ENCODE measurements at places on chromosomes 5 and 9. TPM values are rescaled to one million over a fixed set of nuclear protein-coding genes. Genes with fewer than 3 reads are reported as not detected.

Gene GABBR2
- not detected for total RNA-seq

DNA sequence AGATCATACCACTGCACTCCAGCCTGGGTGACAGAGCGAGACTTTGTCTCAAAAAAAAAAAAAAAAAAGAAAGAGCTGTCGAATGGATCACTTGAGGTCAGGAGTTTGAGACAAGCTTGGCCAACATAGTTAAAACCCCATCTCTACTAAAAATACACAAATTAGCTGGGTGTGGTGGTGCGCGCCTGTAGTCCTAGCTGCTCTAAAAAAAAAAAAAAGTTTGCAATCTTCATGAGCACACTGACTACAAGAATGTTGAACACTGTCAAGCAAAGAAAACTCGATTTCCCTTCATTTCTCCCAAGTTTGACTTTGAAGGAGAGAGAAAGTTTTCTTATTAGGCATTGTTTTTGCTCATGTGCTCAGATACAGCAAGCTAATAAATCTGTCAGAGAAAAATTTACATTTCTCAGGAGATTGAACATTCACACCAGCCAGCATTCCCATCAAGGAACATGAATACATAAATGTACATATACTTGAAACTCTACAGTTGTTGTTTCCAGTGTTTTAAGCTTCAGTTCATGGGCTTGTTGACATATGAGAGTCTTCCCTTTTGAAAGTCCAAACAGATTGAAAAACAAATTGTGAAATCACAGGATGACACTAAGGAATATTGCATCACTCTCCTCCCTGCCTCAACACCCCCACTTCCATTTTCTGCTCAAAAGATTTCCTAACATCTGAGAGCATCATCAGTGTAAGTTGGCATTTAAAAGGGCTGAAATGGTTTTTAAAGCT is 81.8 kb downstream of the ARRDC3 start:
- no peak for DNase-seq

DNA sequence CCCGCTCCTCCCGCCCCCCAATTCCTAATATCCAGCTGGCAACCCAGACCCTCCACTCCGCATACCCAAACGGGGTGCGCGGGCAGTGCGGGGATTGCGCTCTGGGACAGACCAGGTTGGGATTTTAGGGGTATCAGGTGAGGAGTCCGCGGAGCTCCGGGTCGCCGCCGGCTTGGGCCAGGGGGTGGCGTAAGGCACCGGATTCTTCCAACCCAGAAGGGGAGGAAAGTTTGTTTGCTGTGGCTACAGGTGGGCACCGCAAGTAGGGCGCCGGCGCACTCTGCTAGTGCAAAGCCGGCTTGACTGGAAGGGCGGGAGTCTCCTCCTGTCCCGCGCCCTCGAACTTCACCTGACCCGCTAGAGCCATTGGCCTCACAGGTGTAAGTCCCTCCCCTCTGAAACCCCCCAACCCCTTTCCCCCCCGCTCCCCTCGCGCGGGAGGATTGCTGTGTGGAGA is 709 bp downstream of the IQGAP2 start:
- peak; percentile 78 for DNase-seq

DNA sequence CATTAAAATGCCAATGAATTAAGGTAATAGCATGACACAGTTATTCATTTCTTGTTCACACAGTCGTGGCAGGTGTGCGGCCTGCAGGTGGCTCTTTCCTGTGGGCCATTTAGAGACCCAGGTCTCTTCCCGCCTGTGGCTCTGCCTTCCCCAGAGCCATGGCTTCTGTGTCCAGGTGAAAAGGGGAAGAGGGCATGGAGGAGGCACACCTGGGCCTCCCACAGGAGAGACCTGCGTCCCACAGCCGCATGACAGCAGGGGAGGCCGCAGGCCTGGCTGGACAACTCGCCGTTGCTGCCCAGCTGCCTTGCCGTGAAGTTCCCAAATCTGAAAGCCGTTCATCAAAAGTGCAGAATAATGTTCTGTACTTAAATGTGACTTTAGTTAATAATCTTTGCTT is 14.4 kb upstream of the PLEKHG4B start:
- DNase-seq, result no peak

DNA sequence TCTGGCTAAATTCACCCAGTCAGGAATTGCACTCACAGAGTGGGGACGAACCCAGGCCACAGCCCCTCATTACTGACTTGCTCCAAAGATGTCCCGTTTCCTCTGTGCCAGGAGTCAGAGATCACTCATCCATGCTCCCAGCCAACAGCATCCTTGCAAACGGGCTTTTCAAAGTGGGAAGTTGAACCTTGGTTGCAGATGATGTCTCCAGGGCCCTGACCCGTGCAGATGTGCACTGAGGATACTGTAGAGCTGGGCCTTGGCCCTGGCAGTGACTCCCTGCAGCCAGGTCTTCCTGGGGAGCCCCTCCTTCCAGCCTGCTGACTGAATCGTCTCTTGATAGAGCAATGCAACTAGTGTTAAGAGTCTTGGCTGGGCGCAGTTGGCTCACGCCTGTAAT is 22.3 kb downstream of the TCF7 start:
- no peak for DNase-seq

Gene RETREG1
- 29.4 TPM for total RNA-seq

Gene DAB2IP
- 0.35 TPM for total RNA-seq

Gene ALDH1A1
- not detected for total RNA-seq

DNA sequence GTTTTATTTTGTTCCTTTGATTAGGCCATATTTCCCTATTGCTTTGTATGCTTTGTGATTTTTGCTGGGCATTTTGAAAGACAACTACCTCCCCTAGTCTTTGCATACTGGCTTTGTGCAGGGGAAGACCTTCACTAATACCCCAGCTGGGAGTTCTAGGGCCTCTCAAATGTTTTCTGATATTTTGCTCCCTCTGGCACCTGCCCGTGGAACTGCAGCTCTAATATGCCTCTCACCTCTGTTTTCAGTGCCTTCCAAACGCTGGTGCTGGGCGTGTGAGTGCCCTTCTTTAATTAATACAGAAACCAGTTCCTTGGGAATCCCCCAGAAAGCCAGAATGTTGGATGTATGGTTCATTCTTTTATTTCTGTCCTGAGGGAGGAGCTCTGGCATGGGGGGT is 204.5 kb downstream of the COMMD10 start:
- DNase-seq, result no peak

Gene SOHLH1
- not detected for total RNA-seq

Gene CORO2A
- total RNA-seq, result 13.1 TPM

Gene PCDHGA5
- total RNA-seq, result not detected

DNA sequence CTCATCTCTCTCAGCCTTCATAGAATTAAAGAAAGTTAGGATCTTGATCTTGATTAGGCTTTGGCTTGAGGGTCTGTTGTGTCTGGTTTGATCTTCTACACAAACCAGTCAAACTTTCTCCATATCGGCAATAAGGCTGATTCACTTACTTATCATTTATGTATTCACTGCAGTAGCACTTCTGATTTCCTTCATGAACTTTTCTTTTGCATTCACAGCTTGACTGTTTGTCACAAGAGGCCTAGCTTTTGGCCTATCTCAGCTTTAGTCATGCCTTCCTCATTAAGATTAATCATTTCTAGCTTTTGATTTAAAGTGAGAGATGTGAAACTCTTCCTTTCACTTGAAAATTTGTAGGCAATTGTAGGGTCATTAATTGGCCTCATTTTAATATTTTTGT is 62.8 kb downstream of the SH3RF2 start:
- no peak for DNase-seq

Gene NUTM2G
- not detected for total RNA-seq

Gene TMEM161B
- 31.1 TPM for total RNA-seq

DNA sequence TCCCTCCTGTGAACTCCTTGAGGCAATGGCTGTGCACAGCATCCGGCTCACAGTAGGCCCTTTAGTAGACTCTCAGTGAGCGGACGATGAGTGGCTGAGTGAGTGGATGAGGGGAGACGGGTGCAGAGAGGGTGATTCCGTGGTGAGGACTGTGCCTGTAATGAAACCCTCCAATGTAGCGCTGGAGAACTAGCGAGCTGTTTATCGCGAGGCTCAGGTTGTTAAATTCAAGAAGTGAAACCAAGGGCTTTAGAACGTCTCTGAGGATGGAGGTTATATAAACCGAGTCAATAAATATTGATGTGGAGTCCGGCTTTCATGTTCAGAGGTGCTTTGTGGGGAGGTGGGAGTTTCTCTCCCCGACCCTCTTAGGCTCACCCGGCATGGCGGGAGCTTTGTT is 53.2 kb downstream of the NSG2 start:
- no peak for DNase-seq

Gene LMX1B
- not detected for total RNA-seq

Gene PRUNE2
- 1.5 TPM for total RNA-seq

DNA sequence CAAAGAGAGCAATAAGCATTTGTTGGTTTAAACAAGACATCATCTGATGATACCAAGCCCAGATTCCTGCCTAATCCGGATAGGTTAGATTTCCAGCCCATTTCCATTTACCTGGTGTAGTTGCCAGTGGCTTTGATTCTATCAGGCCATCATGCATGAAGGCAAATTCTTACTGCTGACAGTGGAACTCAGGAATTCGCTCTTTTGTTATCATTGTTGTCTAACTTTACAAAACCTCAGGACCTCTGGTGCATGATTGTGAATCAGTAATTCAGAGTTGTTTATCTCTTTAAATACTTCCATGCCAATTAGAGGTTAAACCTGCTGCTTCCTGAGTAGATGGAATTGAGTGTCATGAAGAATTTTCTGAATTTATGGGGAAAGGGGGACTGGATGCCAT is 76.5 kb downstream of the C9orf152 start:
- DNase-seq, result no peak

- peak; percentile 46 for DNase-seq
Measured at GRCh38 chr5:56814361-56814962, 887 bp upstream of the MAP3K1 start.

GRCh38 chr5:160342413-160342941 is 27.9 kb downstream of the C1QTNF2 start:
- no peak for DNase-seq

DNA sequence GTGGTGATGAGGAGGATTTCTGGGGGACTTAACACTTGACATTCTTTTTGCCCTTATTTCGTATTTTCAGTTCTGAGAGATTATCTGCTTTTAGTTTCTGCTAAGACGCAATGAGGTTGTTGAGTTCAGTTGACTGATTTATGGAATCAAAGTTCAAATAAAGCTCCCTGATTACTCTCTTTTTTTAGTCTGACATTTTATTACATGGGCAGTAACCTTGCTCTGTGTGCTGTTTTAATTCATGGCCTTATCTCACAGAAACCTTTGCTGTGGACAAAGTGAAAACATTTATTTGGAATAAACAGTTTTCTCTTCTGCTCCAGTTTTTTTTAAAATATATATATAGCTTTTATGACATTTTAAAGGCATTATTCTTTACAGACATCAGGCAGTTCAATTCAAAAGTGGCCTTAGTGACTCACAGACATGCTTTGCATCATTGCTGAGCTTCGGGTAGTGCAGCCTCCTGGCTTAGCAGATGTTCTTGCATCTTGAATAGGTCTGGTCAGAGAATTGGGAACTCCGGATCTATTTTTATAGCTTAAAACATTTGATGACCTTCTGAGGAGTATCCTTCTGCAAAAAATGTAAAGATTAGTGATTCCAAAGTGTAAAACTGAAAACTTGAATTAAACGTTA is 162.9 kb downstream of the FAM170A start:
- no peak for DNase-seq

Measured in activated T-cell treated with anti-CD3 and anti-CD28 coated beads, Interleukin-2, amount 50 U/mL, for 72 hours (primary cell).